ENCODE measurements at places on chromosomes 4 and X.

- ATAC-seq = no peak
Measured at GRCh38 chr4:5632571-5632970, 75.8 kb downstream of the EVC2 start.

DNA sequence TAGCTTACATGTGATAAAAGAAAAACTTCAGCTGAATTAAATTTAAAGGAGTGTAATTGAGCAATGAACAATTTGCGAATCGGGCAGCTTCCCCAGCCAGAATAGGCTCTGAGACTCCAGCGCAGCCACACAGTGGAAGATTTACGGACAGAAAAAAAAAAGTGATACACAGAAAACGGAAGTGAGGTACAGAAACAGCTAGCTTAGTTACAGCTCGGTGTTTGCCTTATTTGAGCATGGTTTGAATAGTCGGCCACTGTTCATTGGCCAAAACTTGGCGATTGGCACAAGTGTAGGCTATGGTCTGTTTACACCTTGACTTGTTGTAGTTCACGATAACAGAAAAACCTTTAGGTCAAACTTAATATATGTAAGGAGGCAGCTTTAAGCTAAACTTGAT lies 16.7 kb upstream of the SUPT20HL1 start:
- ATAC-seq = peak; percentile 38

DNA sequence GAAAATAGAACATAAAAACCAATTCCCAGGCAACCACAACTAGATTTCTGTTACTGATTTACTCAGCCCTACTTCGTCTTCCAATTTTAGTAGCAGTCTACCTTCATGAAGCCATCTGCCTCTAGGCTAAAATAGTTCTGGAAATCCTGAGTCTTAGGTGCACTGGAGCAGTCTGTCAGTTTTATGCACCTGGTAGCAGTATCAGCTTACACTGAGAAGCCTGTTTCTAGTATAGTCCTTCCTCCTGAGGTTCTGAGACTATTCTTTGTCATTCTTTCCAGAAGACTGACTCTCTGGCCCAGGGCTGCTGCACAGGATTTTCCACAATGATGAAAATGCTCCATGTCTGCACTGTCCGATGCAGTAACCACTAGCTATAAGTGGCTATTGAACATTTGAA lies 16.9 kb upstream of the HPRT1 start:
- ATAC-seq = no peak

DNA sequence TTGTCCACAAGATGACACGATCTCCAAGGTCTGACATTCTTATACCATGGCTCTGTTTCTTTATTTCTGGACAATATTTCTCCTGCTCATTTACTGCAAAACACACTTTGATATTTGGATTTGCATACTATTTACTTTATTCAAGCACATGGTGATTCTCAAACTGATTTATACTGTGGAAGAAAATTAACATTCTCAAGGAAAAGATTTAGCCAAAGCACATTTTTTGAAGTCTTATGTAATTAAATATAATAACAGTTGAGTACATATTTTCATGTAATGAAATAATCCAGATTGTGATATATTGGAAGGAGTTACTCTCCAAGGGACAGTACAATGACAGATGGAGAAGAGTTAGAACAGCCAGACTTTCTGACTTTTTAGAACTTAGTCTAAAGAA lies 155.8 kb upstream of the CT83 start:
- no peak for ATAC-seq

DNA sequence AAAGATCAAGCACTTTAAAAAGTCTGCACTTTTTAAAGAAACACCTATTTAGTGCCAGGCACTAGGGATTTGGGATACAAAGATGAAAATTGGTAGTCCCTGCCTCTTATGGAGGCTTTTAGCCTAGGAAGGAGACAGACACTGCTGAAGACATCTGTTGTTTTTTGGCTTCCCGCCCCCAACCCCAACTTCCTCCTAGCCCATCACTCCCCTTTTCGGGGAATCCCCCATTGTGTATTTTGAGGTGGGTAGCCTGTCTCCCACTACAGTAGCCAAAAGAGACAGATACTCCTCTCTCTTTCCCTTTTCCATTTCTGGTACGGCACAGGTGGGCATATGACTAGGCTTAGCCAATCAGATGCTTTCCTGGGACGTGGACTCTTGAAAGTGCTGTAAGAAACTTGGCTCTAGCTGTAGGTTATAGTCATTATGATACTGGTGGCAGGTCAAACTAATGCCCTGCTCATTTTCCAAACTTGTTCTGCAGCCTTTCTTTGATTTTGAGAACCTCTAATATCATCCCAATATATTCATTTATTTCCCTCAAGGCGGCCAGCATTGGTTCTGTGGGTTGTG lies 194.6 kb upstream of the RBPJ start:
- ATAC-seq = no peak

DNA sequence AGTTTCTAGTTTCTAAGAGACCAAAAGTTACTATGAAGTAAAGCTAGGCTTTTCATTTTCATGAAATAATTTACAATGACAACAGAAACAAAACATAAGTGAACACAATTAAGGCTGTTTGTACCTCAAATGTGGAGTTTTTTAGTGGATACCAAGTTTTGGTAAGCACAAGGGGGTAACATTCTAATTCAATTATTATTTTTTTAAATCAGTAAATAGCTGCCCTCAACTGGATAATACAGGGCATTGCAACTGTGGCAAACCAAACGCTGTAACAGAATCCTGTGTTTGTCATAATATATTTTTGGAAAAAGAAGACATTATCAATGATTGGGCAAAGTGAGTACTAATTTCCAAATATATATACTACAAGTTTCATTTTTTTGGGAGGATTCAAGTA lies 150.3 kb downstream of the FBXW7 start:
- no peak for ATAC-seq

DNA sequence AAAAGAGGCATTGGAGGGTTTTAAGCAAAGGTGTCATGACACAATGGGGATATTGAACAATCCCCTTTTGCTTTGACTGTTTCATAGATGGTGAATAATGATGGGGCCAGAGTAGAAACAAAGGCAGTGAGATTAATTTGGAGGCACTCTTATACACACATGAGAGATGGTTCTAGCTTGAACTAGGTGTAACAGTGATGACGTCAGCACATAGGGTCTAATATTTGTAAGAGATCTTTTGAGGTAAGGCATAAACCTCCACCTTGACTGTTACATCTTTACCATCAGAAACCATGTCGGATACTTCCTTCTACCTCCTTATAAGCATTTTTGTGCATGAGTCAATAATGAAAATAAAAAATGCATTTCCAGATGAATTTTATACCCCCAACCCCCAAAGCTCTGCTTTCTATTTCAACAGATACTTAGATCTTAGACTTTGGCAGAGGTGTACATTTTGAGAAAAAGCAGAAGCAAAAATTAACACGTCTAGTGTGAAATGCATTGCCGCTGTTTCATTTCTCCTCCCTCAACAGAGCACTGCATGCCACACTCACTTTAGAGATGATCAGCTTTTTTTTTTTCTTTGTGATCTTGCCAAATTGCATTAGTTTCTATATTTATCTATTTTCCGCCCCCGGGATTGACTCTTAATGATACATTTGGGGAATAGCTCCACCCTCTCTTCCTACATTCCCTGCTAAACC lies 87.2 kb downstream of the HS3ST1 start:
- ATAC-seq = no peak
